Gastroesophageal sphincter (tissue), 4 donors: ENCODE measurements at places on chromosomes 4 and X.
A peak's percentile ranks its signal among the peaks of the same experiment; 100 is the strongest.

- no peak for ATAC-seq
These were observed 54.8 kb downstream of the BMP3 start for GRCh38 chr4:81085291-81085690.

DNA sequence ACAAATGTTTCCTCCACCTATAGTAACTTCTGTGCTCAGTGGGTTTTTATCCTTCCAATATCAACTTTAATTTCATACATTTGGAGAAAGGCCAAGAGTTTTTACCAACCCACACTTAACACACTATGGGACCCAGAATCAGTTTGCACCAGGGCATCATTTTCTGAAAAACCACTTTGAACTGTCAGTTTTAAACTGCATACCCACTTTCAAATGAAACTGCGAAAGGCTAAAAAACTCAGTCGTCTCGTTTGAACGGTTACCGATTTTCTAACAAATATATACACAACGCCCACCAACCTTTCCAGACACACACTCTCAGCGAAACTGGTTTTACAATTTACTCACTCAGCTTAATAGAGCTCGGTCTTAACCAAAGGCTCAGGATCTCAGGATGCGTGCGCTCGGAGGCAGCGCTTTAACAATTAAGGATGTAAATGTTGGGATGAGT is 376 bp downstream of the ABCG2 start:
- ATAC-seq: peak; percentile 16

GRCh38 chr4:10066670-10067651 is 45.7 kb upstream of the SLC2A9 start:
- no peak for ATAC-seq

DNA sequence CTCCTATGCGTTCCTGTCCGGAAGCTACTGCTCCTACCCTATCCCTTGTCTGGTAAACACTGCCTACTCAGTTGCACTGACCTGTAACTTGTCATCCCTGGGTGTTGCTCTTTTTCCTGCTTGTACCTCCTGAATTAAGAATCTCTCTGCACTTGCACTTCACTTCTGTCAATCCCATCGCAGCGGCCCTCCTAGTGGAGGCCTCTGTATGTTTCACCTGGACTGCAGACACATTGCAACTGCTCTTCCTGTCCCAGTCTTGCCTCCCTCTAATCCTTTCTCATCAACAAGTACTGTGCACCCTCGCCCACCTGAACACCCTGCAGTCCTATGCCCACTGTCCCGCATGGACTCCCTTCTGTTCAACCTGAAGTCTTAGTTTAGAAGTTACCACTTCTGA is 8.0 kb downstream of the GK start:
- ATAC-seq: no peak

DNA sequence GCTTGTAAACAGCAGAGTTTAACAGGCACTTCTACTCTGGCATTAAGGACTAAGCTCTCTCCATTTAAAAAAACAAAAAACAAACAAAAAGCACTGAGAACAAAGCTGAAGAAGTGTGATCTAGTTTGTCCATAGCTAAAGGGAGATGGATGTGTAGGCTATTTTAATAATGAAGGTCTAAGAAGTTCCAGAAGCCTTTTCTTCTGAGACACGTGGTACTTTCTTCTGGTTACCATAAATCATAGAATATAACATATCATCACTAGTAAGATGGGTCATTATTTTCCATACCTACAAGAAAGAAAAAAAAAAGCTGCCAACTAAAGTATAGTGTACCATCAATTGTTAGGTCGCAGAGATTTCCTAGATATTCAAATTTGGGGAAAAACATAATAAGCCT is 722 bp upstream of the NBDY start:
- ATAC-seq: no peak

DNA sequence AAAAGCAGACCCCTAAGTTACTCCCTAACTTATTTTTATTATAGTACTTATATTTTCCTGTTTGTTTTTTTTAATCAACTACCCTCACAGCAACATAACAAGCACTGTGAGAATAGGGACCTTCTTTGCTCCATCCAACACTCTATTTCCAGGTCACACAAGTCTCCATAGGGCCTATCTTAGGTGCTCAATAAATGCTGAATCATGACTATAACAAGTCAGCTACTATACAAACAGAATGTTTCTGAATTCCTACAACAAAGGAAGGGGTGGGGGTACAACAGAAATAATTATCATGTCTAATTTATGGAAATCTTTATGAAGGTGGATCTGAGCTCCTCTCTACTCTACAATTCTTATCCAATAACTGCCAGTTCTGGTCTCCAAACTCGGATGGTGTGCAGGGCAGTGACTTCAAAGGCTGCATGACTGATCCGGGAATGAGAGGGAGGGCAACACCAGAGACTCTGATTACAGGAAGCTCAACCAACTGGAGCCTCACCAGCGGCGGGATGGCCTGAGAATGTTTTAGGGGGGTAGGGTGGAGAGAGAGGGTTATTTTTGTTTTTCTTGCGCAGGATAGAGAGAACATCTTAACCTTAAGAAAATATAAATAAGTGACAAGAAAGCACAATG is 71.1 kb downstream of the HADH start:
- ATAC-seq: no peak

GRCh38 chrX:30302956-30303355 is 6.2 kb downstream of the NR0B1 start:
- ATAC-seq: no peak
